Activated CD8-positive, alpha-beta memory T cell treated with anti-CD3 and anti-CD28 coated beads, Interleukin-2, amount 50 U/mL, for 4 hours (primary cell): ENCODE measurements at places on chromosomes 4 and X.

DNA sequence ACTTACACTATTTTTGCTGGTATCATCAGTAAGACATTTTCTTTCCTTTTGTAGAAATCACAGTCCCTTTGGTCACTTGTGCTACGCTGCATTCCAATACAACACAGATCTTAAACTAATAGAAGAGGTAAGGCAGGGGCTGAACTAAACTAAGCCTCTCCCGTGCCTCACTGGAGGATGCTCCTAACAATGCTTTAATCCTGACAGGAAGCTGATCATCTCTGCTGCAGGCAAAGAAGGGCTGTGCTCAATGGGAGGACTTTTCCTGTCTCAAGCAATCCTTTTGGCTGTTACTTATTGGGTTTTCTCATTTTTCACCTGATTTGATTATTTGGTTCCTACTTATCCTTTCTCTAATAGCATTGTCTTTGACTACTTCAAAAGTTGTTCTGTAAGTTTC is 583.1 kb downstream of the INPP4B start:
- no peak for DNase-seq

DNA sequence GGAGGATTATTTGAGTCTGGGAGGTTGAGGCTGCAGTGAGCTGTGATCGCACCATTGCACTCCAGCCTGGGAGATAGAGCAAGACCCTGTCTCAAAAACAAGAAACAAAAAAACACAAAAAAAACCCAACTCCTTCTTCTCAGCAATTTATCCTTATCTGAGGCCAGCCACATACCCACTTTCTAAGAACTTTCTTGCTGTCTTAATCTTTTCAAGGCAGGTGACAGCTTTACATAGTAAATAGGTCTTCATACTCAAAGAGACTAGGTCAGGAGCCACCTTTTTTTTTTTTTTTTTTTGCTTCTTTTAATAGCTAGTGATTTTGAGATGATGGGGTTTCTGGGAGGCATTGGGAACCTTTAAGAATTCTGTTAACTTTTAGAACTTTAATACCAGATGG is 26.1 kb upstream of the ZCCHC13 start:
- no peak for DNase-seq

- DNase-seq = no peak
Observed at GRCh38 chr4:73006286-73006990, 63.1 kb downstream of the COX18 start.

DNA sequence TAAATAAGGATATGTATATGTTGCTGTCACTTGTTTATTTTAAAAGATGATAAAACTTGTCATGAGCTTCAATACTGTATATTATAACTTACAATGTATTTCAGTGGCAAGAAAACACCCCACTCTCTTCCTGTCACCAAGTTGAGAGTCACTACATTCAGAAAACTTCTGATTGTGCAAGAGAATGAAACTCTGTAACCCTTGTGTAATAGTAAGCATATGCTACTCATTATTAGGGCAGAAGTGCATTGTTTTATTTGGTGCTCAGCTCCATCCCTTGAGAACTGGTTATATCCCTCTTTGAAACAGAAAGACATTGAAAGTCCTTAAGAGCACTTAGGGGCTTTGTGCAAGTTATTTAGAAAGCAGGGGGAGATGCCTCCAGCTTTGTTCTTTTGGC is 594.5 kb downstream of the ARAP2 start:
- no peak for DNase-seq

GRCh38 chrX:118218079-118218478 is 101.5 kb upstream of the KLHL13 start:
- DNase-seq = no peak

GRCh38 chr4:31045724-31046318 is 325.7 kb downstream of the PCDH7 start:
- DNase-seq = no peak

- DNase-seq = no peak
Observed at GRCh38 chr4:168498251-168498650, 1.4 kb downstream of the PALLD start.

GRCh38 chrX:30504309-30504708 is 73.3 kb downstream of the TASL start:
- no peak for DNase-seq

DNA sequence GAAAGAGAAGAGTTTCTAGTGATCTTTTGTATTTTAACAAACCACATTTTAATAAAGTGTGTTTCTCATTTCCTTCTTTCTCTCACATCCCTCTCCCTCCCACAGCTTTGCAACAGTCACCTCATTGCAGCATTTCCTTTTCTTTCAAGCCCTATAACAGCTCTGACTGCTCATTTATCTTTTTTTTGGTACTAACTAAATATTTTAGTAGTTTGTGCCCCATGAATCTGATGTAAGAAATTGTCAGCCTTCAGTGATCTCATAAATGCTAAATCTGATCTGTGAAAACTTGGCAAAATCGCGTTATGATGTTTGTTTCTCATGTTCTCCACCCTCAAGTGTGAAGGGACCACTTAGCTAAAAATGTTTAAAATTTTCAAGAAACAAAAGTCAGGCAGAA is 258.5 kb upstream of the SLIT2 start:
- DNase-seq = no peak

DNA sequence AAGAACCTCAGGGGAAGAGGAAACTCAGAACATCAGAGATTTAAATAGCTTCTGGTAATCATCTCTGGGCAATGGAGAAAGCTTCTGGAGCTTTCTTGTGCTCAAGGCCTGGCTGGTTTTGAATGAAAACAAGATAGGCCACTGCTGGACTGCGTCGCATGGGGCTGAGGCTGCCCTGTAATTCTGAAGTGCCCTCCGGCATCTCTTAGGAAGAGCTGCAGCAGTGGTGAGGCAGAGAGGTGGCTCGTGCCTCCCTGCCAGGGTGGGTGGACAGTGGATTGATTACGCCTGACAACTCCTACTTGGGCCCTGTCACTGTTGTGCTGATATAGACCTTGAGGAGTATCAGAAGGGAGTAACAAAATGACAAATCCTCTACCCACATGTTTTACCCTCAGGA is 279.7 kb downstream of the NR3C2 start:
- no peak for DNase-seq

- DNase-seq = no peak
Observed at GRCh38 chr4:3299122-3299975, 6.5 kb downstream of the RGS12 start.

DNA sequence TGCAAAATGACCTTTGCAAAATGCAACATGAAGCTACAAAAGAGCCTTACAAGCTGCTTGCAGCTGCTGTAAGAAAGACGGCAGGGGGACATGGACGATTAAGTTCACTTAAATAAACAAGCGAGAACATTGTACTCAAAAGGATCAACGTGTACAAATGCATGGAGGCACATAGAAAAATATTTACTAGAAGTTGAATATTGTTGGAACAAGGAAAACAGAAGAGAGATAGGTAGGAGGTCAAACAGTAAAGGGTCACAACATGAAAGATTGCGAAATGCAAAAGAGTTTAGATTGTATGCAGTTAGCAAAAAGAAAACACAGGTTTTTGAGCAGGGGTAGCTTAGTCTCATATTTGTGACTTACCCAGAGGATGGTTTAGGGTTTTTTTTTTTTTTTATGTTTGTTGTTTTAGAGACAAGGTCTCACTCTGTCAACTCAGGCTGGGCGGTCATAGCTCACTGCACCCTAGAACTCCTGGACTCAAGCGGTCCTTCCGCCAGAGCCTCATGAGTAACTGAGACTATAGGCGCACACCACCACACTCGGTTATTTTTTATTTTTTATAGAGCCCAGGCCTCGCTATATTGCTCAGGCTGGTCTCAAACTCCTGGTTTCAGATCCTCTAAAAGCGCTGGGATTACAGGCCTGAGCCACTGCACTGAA is 1.4 kb upstream of the PHF8 start:
- no peak for DNase-seq

- DNase-seq = no peak
Observed at GRCh38 chrX:129788527-129788926, 8.8 kb downstream of the SASH3 start.

- peak; percentile 62 for DNase-seq
Observed at GRCh38 chr4:40199999-40200874, 3.4 kb downstream of the RHOH start.

DNA sequence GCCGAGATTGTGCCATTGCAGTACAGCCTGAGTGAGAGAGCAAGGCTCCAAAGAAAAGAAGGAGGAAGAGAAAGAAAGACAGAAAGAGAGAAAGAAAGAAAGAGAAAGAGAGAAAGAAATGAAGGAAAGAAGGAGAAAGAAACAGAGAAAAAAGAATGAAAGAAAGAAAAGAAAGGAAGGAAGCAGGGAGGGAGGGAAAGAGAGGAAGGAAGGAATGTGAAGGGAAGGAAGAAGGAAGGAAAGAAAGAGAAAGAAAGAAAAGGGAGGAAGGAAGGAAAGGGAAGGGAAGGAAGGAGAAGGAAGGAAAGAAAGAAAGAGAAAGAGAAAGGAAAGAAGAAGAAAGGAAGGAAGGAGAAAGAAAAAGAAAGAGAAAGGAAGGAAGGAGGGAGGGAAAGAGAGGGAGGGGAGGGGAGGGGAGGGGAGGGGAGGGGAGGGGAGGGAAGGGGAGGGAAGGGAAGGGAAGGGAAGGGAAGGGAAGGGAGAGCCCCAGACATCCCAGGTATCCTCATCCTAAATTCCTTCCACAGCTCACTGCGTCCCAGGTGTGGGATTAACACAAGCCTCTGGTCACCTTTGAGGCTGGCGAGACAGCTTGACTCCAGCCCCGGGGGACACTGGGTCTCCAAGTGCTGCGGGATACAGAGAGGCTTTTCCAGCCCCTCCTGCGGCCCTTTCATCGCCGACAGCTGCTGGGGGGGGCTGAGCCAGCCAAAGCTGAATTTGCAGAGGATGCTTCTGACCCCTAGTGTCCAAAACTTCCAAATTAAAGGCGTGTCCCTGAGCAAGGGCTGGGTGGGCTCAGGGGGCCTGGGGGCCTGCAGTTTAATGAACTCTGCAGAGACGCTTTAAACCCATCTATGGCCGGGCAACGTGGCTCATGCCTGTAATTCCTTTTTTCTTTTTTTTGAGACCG is 24.2 kb upstream of the CSF2RA start:
- no peak for DNase-seq

DNA sequence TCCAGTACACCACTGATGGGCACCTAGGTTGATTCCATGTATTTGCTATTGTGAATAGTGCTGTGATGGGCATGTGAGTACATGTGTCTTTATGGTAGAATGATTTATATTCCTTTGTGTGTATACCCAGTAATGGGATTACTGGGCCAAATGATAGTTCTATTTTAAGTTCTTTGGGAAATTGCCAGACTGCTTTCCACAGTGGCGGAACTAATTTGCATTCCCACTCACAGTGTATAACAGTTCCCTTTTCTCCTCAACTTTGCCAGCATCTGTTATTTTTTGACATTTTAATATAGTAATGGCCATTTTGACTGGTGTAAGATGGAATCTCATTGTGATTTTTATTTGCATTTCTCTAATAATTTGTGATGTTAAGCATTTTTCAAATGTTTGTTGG is 25.9 kb downstream of the CC2D2A start:
- no peak for DNase-seq

DNA sequence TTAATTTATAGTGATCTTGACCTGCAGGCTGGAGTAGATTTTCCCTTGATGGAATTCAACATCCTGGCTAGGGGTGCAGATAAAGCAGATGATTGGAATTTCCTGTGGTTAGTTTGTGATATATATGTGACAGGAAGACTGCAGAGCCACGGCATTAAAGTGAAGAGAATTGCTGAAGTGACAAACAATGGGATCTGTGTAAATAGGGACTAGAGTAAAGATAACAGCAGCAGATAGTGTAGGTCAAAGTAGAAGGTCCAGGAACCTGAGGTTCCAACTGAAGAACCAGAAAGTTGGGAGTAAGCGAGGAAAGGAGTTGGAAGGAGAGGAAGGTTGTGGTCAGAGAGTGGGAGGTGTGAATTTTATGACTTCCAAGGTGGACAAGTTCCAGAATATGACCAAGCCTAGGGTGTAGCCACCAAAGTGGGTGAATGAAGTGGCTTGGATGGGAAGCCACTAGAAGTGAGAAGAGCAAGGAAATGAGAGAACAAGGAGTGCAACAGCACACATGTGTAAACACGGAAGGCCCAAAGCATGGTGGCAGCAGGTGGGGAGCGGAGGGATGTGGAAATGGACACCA is 325.0 kb downstream of the RAB28 start:
- no peak for DNase-seq

DNA sequence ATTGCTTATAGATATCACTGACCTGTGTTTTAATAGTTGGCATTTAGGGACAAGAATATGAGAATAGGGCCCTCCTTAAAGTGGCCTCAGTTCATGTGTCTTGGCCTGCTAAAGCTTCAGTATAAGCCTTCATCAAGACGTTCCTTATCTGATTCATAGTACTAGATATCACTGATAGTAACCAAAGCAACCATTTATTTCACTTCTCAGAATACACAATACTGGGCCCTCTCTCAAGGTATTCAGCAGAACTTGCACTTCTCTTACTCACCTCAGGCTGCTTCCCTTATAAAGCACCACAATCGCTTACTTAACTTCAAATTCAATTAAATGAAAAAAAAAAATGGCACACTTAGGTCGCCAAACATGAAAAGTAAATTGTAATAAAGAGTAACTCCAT is 259.4 kb upstream of the PCDH7 start:
- DNase-seq = no peak

GRCh38 chr4:151228189-151229119 is 48.5 kb upstream of the PRSS48 start:
- no peak for DNase-seq

DNA sequence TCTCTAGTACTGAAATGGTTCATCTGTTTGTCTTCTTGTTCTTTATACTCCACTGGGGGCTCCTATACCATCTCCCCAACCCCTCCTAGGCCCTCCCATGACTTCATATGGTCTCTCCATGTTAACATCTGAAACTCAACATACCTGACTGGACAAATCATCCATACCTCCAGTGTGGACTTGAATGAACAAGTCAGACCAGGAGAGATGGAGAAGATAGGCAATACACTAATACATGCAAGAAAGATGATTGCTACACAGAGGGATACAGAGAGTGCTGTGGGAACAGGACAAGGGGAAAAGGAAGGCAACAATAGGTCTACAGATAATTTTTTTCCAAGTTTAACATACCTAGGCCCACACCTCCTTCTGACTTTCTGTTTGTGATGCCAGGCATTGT is 175.1 kb downstream of the FHIP1A start:
- no peak for DNase-seq

- DNase-seq = no peak
Observed at GRCh38 chr4:36779601-36780000, 464.9 kb upstream of the NWD2 start.

GRCh38 chrX:50700921-50701320 is 113.1 kb downstream of the SHROOM4 start:
- no peak for DNase-seq

- DNase-seq = no peak
Observed at GRCh38 chrX:129493643-129494042, 29.6 kb downstream of the SMARCA1 start.

DNA sequence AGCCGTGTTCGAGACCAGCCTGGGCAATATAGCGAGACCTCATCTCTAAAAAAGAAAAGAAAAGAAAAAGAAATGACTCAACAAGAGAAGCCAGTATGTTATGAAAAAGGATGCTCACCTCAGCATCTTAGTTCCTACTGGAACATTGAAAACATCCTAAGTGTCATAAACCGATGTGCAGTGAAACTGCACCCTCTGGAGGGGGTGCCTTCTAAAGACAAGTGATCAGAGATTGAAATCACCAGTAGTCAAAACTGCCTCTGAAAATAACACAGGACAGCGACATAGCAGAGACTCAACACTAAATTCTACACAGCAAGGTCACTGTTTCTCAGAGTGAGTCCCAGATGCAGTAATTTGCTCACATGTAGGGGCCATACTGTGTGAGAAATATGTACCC is 28.0 kb upstream of the ATP6AP2 start:
- DNase-seq = no peak

GRCh38 chr4:135316266-135316779 is 1114.7 kb upstream of the PABPC4L start:
- no peak for DNase-seq

GRCh38 chrX:8657883-8658282 is 74.1 kb downstream of the ANOS1 start:
- no peak for DNase-seq
